ENCODE measurements at places on chromosomes 1 and 21.

GRCh38 chr21:45357436-45358260, 47.3 kb upstream of the COL18A1 start:
- no peak for DNase-seq

- DNase-seq = no peak
These were observed 6.3 kb downstream of the ZBTB8B start for GRCh38 chr1:32470991-32471694.

DNA sequence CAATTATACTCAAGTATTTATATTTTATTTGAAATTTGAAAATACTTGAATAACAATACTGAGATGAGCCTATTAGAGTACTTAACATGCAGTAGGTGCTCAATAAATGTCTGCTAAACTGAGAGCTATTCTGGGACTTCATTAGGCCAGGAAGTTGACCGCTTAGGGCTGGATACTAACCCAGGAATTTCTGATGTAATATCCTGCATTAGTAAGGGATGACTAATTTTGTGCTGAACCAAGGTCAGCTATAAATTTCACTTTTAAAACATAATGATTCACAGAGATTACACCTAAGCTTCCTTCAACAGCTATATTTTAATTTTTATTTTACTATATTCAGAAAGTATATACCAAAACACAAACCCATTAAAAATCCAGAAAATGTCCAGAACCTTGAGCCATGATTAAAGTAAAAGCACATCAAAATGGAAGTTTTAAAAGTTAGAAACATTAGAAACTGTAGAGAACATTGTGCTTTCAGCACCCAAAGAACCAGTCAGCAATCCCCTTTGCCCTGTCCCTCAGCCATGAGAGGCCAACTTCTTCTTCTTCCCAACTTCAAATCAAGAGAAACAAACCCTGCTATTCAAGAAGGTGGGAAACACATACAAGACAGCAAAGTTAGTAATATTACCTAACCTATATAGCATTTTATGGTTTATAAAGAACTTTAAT, 35.4 kb downstream of the WNT2B start:
- no peak for DNase-seq

DNA sequence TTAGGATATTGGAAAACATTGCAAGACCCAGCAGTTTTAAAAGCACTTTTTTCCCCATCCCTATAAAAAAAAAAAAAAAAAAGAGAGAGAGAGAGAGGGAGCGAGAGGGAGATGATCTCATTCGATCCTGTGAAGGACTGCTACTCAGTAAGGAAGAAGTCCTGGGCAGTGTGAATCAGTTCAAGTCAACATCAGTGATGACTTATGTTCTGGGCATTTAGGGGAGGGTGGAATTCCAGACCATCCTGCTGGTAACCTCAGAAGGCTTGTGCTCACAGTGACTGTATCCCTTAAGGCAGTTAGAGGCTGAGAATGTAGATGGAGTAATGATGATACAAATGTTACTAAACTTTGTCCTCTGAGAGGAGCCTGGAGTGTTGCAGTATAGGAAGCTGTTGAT, 151.4 kb downstream of the TGFB2 start:
- no peak for DNase-seq

GRCh38 chr1:8722366-8722765, 95.1 kb downstream of the RERE start:
- DNase-seq = no peak

DNA sequence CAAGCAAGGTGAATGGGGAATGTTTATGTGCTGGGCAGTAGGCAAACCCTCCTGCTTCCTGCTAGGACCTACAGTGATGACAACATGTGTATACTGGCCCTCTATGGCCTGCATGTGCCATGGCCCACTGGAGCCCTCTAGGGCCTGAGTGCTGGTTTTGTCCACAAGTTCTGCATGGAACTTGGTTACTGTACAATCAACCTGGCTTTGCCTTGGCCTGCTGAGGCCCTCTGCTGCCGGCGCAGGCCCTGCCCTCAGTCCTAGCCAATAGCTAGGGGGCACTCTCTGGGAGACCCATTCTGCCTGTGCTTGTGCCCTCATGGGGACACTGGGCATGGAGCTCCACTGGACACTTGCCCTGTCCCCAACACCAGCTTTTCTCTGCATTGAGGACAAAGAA, 138.6 kb upstream of the NGF start:
- no peak for DNase-seq

DNA sequence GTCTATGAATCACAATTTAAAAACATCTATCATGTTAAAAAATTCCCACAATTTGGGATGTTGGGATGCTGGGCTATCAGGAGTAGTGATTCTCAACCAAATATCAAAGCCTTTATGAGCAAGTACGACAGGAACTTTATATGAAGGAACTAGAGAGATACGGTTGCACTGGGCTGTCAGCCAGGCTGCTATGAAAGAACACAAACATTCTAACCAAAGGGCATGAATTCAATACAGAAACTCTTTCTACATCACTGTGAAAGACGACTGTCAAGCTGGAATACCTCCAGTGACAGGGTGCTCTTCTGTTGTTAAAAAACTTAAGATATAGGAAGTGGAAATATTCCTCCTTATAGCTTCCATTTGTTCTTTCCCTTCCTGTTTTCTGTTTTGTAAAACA, 9.8 kb downstream of the CACNA1E start:
- DNase-seq = no peak

- no peak for DNase-seq
These were observed 322.6 kb downstream of the SMYD3 start for GRCh38 chr1:246184503-246184902.

DNA sequence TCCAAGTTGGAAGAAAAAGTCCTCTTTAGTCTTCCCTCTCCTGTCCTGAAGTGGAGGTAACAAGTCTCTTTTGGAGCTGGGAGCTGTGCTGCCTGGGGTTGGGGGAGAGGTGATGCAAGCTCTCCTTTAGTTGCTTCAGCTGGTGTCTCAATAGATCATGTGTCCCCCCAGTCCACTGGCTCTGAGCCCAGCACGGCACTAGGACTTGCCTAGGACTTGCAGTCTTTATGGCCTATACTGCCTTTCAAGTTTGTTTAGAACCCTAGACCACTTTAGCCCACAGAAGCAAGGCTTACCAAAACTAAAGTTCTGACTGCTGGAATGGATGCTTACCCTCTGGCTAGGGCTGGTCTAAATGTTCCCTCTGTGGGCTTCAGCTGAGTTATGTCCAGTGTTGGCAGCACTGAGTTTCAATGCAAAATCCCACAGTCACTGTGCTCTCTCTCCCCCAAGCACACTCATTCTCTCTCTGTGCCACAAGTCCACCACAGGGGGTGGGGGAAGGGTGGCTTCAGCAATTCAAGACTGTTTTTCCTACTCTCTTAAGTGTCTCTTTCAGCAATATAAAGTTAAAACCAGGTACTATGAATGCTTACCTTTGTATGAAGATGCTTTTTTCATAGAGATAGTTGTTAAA, 185.0 kb downstream of the DNAH14 start:
- no peak for DNase-seq

GRCh38 chr1:79105500-79105899, 99.0 kb upstream of the ADGRL4 start:
- DNase-seq = no peak

DNA sequence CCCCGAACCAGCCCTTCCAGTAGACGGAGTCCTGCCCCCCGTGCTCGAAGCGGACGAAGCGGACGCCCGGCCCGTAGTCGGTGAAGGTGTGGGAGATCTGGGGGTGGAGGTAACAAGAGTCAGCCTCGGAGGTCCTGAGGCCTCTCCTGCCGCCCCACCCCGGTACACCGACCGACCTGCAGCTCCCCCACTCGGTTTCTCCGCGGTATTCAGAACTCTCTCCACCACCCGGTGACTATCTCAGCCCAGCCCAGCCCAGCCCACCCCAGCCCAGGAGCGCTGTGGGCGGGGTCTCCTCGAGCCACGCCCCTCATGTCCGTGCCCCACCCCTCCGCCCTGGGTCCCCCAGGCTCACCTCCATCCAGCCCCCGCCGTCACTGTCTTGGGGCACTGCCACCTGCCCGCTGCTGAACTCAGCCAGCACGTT, 5.5 kb downstream of the FBXO2 start:
- no peak for DNase-seq

- no peak for DNase-seq
These were observed 103.8 kb downstream of the SLC45A1 start for GRCh38 chr1:8421721-8422120.

DNA sequence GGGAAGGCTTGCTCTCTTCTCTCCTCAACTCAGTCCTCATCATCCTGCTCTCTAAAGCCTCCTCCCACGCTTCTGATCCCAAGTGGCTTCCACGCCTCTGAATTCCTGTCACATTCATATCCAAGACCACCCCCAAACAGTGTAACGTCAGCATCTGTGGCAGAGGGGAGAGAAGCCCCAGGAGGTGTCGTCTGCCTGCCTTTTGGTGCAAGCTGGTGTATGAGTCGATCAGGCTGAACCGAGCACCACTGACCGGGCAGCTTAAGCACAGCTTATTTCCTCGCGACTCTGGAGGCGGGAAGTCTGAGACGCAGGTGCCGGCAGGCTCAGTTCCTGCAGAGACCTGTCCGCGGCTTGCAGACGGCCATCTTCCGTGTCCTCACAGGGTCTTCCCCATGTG, 123.8 kb upstream of the RAB4A start:
- DNase-seq = no peak

GRCh38 chr1:168509875-168510791, 33.7 kb downstream of the XCL2 start:
- no peak for DNase-seq

DNA sequence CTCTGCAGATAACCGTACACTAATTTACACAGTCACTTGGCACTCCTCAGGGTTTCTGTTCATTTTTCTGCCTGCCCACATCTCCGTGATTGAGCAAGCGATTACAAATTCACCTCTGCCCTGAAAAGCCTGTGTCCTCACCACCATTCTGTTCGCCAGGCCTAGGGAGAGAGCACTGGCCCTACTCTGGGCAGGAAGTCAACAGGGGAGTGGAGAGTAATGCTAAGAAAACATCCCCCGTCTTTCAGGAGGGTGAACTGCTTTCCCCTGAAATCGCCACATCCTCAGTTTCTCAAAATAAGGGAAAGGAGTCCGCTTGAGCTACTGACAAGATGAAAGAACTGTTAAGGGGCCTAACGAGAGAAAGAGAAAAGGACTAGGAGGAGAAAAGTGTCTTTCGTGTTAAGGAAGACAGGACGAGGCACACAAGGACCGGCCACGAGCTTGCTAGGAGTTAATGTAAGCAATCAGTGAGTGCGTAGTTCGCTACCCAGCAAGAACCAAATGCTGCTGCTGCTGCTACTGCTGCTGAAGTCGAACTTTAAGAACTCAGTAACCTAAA, 632 bp downstream of the PEX19 start:
- DNase-seq = no peak

GRCh38 chr1:169741666-169742394, 8.0 kb upstream of the SELE start:
- no peak for DNase-seq

GRCh38 chr1:192879406-192879805, 70.6 kb downstream of the RGS2 start:
- DNase-seq = no peak

DNA sequence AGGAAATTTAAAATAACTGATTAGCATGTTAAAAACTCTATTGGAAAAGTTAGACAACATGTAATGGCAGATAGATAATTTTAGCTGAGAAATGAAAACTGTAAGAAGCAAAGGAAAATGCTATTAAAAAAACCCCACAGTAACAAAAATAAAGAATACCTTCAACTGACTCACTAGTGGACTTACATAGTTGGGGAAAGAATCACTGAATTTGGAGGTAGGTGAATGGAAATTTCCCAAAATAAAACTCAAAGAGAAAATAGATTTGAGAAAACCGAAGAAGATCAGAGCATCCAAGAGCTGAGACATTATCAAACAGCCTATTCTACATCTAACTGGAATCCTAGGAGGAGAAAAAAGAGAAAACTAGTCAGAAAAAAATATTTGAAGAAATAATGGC, 34.7 kb downstream of the PDE4B start:
- DNase-seq = no peak

GRCh38 chr1:112267206-112267605, 128.8 kb upstream of the CTTNBP2NL start:
- no peak for DNase-seq

GRCh38 chr1:109883248-109883955, 27.2 kb upstream of the CSF1 start:
- DNase-seq = no peak

DNA sequence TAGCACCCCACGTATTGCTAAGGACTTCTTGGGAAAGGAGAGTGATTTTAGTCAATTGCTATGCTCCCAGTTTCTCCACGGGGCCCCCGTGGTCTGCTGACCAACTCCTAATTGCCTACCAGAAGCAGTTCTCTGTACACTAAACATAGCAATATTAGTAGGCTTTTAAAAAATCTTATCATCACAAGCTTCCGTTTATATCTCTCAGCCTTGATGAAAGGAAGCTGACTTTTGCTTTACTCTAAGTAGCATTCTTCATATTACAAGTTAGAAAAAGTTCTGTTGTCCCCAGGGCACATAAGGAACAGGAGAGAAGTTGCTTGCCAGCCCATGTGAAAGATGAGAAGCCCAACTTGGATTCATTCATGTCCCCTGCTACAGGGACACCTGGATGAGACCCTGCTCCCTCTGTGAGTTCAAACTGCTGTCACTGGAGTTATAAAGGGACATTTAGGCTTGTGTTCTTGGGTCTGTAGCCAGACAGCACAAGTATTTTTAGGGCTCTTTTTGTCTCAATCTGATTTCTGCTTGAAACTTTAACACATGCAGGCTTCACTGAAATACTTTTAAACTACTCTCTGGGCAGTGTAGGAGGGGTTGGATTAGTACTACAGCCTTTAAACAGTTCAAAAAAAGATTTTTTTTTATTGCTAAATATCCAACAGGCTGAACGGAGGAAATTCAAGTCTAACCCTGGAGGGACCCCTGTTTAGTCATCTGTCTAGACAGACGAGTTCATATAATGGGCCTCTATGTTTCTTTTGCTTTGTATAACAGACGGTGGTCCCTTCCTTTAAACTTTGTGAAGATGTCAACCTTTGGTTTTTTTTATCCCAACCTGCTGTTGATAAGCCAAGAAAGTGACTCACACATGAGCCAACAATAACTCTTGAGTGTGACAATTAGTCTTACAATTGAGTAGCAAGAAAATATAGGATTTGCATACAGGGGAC, 29.5 kb downstream of the TGFB2 start:
- DNase-seq = no peak

GRCh38 chr1:221117548-221117951, 238.3 kb downstream of the HLX start:
- DNase-seq = no peak

GRCh38 chr1:30745156-30745833, 12.3 kb downstream of the LAPTM5 start:
- DNase-seq = no peak

All from NCI-H748 treated with DMSO at 0.1 percent for 48 hours (cell line).